ENCODE measurements at places on chromosomes 6 and 20. TPM values are rescaled to one million over a fixed set of nuclear protein-coding genes. Genes with fewer than 3 reads are reported as not detected.

The SLC22A2 gene
- 8.6 TPM for total RNA-seq

The PPP1R16B gene
- 7.1 TPM for total RNA-seq

The BNIP5 gene
- 0.58 TPM for total RNA-seq

The DOK5 gene
- 13.8 TPM for total RNA-seq

The ENPP5 gene
- total RNA-seq: 14.6 TPM

The PPP1R18 gene
- 30.1 TPM for total RNA-seq

The PPP1R14C gene
- 17.6 TPM for total RNA-seq

The LRFN2 gene
- 0.88 TPM for total RNA-seq

The SLC17A1 gene
- total RNA-seq: 14.0 TPM

The HRH3 gene
- total RNA-seq: 0.23 TPM

The KCNS1 gene
- 0.76 TPM for total RNA-seq

The RING1 gene
- 39.8 TPM for total RNA-seq

The SLC22A23 gene
- total RNA-seq: 16.2 TPM

The ARFGEF3 gene
- 8.1 TPM for total RNA-seq

The GSTA3 gene
- not detected for total RNA-seq

All from metanephros (tissue), 2 donors.